ENCODE measurements at places on chromosomes 1 and 21. TPM values are rescaled to one million over a fixed set of nuclear protein-coding genes. Genes with fewer than 3 reads are reported as not detected.
A peak's percentile ranks its signal among the peaks of the same experiment; 100 is the strongest.

The CFHR4 gene
- total RNA-seq: not detected

The TAS1R1 gene
- 0.27 TPM for total RNA-seq

The SLC6A17 gene
- total RNA-seq: not detected

The KCNT2 gene
- total RNA-seq: 3.7 TPM

The RIMS3 gene
- total RNA-seq: 4.6 TPM

The FLG gene
- total RNA-seq: not detected

The ALX3 gene
- total RNA-seq: not detected

GRCh38 chr1:85137660-85138059 is 63.2 kb downstream of the SYDE2 start:
- peak; percentile 82 for DNase-seq

GRCh38 chr1:216794586-216794985 is 71.4 kb upstream of the ESRRG start:
- DNase-seq: no peak

DNA sequence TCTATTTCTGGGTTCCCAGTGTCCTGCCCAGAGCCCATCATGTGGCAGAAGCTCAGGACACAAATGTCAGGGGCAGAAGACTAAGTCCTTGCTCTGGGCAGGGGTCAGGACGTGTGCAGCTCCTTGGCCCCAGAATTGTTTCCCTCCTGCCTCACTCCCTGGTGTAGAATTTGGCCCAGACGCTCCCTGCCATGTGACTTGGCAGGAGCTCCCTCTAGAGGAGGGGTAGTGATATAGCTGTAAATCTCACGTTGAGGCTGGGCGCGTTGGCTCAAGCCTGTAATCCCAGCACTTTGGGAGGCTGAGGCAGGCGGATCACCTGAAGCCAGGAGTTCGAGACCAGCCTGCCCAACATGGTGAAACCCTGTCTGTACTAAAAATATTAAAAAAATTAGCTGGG is 91.2 kb downstream of the UBIAD1 start:
- no peak for DNase-seq

- DNase-seq: no peak
Observed at GRCh38 chr1:25700144-25700523, 83.5 kb downstream of the MAN1C1 start.

DNA sequence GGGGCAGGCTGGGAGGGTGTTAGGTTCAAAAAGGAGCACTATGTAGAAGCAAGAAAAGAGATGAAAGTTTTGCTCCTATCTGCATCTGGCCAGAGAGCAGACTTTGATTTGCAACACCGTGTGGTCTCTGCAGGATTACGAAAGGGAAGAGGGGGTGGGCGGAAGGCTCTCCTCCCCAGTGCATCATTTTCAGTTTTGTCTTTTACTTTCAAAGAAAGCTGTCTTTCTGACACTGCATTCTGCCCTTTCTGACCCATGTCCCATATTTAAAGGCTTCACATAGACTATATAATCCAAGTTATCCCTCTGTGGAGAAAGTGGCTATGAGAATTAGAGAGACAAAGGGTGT is 126.5 kb downstream of the RHOU start:
- DNase-seq: no peak

DNA sequence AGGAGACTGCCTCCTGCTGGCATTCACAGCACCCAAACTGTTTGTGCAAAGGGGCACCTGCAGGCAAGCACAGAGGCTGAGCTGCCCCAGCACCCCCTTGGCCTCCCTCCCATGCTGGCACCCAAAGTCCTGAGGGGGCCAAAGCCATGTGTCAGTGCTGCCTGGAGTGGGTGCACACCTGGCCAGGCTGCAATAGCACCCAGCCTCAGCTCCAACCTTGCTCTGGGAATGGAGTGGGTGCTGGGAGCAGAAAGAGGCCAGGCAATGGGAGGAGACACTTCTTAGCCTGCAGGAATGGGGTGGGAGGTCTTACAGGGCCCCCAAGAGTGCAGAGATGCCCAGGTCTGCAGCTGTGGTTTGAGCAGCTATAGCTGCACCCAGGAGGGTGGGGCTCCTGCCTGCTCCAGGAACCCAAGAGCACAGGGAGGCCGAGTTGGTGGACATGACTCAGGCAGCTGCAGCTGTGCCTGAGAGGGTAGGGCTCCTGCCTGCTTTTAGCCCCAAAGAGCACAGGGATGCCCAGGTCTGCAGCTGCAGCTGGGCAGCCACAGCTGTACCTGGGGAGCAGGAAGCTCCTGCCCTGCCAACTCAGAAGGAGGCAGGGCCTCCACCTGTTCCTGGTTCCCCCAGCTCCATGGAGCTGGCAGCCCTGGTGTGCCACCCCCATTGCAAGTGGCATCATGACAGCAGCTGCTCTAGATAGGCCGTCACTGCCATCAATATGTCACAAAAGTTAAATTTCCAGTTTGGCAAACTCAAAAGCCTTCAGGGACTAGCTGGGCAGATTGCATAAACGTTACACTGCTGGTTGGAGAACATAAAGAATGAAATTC is 5.3 kb upstream of the CHD1L start:
- DNase-seq: no peak

GRCh38 chr1:209643285-209644020 is 8.8 kb downstream of the LAMB3 start:
- DNase-seq: no peak

- no peak for DNase-seq
Observed at GRCh38 chr1:116382857-116383483, 9.9 kb downstream of the ATP1A1 start.

GRCh38 chr1:65958561-65959350 is 166.1 kb downstream of the PDE4B start:
- DNase-seq: peak; percentile 50

DNA sequence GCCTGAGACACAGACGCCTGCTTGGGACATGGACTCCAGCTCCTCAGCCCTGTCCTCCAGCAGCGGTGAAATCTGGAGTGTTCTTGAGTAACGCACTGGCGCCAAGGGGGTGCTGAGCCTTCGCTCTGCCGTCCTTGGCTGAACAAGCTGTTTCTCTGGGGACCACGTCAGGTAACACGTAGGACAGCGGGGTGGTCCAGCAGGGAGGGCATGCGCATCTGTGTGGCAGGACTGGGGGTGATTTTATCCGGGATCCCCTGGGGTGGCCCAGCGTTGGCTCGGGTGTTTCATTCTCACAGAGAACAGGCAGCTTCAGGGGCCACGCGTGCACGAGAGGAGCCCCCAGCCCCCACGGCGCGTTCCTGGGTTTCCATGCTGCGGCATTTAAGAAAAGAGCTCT is 61.2 kb downstream of the AGPAT3 start:
- DNase-seq: peak; percentile 46

DNA sequence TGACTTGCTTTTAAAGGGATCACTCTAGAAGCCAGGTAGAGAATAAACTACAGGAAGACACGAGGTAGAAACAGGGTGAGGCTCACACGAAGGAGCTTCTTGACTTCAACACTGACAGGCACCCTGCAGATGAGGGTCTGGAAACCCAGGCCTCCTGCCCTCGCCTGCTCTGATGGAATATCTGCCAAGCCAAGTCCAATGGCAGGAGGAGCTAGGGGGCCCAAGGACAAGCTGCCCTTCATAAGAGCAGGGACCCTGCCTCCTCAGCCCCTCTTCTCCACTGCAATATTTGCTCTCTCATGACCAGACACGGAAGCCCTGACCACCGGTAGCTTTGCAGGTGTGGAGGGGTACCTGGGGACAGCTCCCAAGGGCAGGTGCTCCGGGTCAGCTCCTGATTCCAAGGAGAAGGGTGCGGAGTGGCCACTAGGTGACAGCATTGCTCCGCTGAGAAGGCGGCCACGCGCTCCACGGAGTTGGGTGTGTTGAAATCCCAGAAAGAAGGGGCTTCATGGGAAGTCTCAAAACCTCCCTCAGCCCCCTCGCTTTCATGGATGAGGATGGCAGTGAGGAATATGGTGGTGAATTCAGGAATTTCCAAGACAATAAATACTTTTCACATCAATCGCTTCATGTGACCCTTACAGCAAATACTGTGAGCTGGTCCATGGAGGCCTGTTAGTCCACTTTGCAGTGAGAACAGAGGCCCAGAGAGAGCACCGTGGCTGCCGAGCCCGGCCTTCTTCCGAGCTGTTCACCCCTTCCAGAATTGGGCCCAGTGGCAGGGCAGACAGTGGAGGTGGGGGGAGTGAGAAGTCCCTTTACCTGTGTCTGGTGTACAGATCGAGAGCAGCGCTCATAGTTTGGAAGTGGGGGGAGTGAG is 33.2 kb upstream of the PAX7 start:
- DNase-seq: peak; percentile 61

GRCh38 chr1:220751111-220751510 is 3.0 kb downstream of the MTARC2 start:
- DNase-seq: peak; percentile 55

DNA sequence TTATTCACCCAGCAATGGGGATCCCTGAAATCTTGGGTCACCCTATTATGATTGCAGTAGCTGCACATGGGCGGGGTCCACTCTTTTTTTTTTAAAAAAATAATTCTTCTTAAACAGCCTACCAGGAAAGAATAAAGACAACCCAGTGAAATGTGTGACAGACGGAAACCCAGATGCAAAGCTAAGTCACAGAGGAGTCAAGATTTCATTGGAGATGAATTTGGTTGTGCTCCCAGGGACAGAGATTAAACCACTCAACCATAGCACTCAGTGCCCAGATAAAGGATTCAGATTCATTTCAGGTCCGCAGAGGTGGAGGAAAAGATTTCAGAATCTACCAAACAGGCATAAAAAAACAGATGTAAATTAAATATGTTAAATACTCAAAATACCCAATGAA is 583.5 kb upstream of the ZP4 start:
- no peak for DNase-seq

- no peak for DNase-seq
Observed at GRCh38 chr1:202836623-202837403, 26.1 kb downstream of the PCAT6 start.

DNA sequence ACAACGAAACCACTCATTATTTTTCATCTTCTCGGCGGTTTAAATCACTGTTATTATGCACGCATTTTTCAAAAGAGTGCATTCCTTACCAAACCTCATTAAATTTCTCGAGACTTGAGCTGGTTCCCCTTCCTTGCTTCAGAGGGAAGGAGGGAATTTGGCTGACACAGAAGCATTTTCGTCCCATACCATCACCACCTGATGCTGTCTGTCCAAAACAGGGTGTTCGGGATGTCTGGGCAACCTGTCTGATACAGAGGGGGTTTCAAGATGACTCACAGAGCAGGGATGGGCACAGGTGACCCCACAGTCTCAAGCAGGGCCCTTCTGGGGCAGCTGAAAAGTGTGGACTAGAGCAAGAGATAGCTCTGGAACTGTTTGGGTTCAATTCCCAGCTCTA is 12.3 kb upstream of the RCC2 start:
- no peak for DNase-seq

GRCh38 chr21:32955311-32956060 is 70.2 kb upstream of the OLIG2 start:
- DNase-seq: no peak

DNA sequence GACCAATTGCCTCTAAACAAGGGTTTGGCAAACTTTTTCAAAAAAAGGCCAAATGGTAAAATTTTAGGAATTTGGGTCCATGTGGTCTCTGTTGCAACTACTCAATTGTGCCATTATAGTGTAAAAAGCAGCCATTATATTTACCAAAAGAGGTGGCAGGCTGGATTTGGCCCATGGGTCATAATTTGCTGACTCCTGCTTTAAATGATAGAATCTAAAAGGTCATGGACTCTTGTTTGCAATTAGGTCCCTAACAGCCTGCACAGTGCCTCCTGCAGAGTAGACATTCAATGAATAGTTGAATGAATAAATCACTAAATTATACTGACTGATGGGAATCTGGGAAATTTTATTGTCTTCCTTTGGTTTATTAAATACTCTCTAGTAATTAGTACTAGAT is 6.2 kb downstream of the BECN2 start:
- DNase-seq: no peak

DNA sequence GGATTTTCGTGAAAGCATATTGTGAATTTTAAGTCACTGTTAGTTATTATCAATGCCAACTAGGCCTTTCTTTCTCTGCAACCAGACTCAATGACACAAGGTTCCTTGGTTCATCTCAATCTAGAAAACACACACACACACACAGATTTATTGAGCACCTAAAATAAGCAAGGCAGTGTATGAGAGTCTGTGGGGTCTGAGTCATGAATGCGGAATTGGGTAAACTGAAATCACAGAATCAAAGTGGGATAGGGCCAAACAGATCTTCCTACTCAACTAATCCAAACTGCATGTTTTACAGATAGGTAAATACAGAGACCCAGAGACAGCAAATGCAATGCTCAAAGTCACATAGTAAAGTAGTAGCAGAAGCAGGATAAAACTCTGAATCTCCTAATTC is 48.5 kb upstream of the NRDC start:
- DNase-seq: no peak

- no peak for DNase-seq
Observed at GRCh38 chr1:230243583-230244353, 176.7 kb downstream of the GALNT2 start.

DNA sequence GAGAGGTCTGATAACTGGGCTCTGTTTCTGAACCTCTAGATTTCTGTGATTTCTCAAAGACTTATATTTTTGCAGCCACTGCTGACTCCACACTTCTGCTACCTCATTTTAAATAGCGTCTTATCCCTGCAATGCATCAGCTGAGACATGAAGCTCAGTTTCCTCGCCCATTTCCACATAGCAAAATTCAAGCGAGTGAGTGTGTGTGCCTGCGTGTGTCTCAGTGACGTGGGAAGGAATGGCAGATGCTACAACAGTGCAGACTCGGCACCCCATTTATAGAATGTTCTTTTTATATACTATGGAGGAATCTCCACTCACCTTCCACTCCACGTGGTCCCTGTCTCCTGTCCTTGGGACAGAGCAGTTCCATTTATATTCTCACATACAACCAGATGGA is 35.7 kb downstream of the ZMYND12 start:
- DNase-seq: no peak

DNA sequence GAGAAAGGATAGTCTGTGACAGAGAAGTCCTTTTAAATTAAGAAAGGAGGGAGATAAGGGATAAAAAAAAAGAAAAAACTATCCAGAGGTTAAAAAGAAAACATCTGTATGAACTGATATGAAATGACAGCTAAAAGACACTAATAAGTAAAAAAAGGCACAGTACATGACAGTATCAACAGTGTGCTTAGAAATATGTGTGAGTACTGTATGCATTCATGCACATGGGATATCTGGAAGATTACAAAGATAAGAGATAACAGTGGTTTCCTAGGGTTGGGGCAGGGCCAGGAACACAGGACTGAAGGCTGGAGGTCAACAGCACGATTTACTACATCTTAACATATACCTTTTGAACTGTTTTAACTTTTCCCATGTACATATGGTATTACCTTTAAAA is 13.3 kb downstream of the PTP4A2 start:
- DNase-seq: no peak

DNA sequence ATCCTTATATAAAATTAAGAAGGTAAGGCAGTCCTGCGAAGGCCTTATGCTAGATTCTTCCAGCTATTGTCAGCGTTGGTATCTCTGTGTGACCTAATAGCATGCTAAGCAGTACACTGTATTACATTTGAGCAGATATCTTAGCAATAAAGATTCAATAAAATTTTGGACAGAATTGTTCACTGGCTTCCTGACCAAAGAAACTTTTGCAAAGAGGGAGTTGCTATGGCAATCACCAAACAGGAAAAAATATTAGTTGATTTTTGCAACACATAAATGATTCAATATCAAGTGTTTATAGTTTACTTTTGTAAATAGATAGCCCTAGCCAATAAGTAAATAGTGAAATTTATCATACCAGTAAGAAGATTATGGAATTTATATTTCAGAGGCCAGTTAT is 31.0 kb upstream of the PLEKHO1 start:
- DNase-seq: no peak

- DNase-seq: no peak
Observed at GRCh38 chr1:75845576-75845975, 48.9 kb downstream of the MSH4 start.

GRCh38 chr1:184487531-184488193 is 100.8 kb downstream of the C1orf21 start:
- no peak for DNase-seq

- DNase-seq: no peak
Observed at GRCh38 chr1:77322061-77322900, 40.5 kb downstream of the AK5 start.
